ENCODE measurements at places on chromosomes 2 and 18. TPM values are rescaled to one million over a fixed set of nuclear protein-coding genes. Genes with fewer than 3 reads are reported as not detected.

GPR45 gene
- not detected for total RNA-seq

ARHGEF4 gene
- total RNA-seq = 44.8 TPM

TTC27 gene
- 16.4 TPM for total RNA-seq

CENPA gene
- 42.8 TPM for total RNA-seq

CCBE1 gene
- 2.9 TPM for total RNA-seq

NR4A2 gene
- 0.56 TPM for total RNA-seq

RAB17 gene
- not detected for total RNA-seq

TMEM200C gene
- 1.4 TPM for total RNA-seq

ZFAND2B gene
- total RNA-seq = 13.6 TPM

CPS1 gene
- 86.8 TPM for total RNA-seq

LAMA3 gene
- 0.47 TPM for total RNA-seq

WDR75 gene
- total RNA-seq = 85.3 TPM

CCDC68 gene
- total RNA-seq = not detected

CTAGE1 gene
- total RNA-seq = not detected

SLC5A7 gene
- total RNA-seq = 0.04 TPM

RMC1 gene
- total RNA-seq = 20.8 TPM

PER2 gene
- 1.4 TPM for total RNA-seq

Measured in neural progenitor cell (in vitro differentiated cells).